ENCODE measurements at places on chromosomes 3 and 15.
A peak's percentile ranks its signal among the peaks of the same experiment; 100 is the strongest.

DNA sequence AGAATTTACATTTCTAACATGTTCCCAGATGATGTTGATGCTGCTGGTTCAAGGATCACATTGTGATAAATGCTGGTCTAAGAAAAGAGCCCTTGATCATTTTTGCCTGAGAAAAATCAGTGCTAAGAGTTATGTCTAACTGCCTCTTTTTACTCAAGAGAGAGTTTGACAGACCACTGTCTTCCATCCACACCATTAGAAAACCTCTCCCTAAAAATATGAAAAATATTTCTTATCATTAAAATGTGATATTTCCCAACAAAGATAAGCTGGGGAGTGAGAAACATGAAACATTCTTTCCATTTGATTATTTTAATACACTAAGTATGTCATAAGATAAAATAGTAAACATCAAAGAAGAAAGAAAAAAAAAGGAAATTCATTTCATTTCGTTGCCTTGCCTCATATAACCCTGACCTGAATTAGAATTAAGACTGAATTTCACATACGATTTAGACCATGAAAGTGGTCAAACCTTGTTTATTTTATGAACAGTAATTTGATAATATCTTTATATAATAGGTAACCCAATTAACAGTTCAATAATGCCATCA, 471.8 kb upstream of the ARHGEF26 start:
- DNase-seq: no peak

GRCh38 chr3:47482366-47482765, 6.6 kb upstream of the SCAP start:
- no peak for DNase-seq

DNA sequence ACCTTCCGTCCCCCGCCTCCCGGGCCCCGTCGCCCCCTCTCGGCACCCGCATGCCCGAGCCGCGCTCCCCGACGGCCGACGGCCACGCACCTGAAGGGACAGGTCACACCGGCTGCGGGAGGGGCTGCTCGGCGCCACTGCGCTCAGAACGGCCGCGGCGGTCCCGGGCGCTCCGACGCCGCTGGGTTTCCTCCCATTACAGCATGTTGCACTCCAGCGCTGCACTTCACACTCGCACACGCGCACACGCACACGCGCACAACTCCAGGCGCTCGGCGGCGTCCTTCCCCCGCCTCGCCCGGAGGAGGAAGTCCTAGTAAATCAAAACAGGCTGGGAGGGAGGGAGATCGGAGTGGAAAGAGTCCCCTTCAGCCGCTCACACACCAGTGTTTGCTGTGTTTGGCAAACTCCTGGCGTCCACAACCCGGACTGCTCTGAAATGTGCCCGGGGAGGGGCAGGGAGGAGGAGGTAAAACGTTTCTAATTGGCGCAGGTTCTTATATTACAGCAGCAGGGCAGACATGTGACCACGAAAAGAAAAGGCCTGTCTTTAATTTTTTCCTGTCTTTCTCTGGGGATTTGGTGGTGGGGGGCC, 76.7 kb upstream of the VGLL4 start:
- DNase-seq: no peak

- no peak for DNase-seq
These were observed 12.9 kb downstream of the SPINT1 start for GRCh38 chr15:40856746-40857145.

GRCh38 chr15:62951481-62951880, 91.1 kb upstream of the TPM1 start:
- DNase-seq: no peak

DNA sequence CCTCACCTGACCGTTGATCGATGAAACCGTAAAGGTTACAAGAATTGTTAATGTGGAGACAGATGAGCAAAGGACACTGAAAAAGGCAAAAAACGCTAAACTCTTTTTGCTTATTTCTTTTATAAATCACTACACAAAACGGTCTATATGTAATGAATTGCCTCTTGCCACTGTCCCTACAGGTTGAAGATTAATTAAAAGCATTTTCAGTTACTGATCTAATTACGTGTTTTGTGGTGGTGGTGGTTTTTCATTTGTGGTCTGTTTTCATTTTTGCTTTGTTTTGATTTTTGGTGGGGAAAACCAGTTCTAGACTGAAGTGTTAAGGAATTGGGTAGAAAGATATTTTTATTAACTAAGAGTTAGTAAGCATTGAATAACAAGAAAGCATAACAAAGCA, 299.2 kb upstream of the LRRN1 start:
- DNase-seq: no peak

GRCh38 chr3:21484057-21484827, 266.8 kb downstream of the ZNF385D start:
- DNase-seq: no peak

DNA sequence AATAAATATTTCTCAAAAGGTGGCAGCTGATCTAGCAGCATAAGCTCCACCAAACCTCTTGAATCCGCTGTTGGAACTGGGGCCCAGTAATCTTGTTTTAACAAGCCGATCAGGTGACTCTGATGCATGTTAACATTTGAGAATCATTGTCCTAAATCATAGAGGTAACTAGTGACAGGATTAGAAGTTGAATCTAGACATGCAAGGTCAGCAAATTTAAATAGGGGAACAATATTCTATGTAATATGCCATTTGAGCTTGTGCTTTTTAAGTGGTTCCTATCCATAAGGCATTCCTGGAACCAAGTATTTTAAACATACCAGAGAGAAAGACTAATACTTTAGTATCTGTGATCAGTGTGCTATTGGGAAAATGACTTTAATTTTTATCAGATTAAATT, 412.8 kb downstream of the PYDC2 start:
- no peak for DNase-seq

DNA sequence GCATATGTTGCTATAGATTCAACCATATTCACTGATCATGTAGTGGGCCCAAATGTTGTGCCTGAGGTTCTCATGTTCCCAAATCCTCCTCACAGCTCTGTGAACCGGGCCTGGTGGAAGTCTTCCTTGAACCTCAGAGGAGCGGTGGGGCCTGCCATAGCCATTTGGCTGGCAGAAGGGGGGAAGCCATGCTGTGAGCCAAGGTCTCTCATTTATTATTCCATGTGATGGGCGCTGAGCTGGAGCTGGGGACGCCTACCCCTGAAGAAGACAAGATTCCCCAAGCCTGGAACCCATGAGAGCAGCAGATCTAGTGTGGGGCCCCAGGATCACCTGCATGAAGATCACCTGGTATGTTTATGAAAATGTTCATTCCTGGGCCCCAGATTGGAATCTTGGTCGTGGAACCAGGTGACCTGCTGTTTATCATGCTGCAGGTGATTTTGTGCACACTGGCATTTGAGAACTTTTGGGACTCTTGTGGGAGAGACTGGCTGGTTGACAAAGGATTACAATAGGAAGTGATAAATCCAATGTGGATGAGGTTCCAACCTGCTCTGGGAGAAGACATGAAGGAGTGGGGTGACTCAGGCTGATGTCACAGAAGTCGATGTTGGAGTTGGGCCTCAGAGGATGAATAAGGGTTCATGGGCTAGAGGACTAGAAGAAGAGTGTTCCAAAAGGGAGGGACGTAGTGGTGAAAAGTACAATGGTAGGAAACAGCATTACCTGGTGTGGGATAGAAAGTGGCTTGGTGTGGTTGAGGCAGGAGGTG, 102.1 kb downstream of the ASB7 start:
- no peak for DNase-seq

- no peak for DNase-seq
These were observed 225.0 kb upstream of the ARHGEF26 start for GRCh38 chr3:153896197-153896596.

GRCh38 chr3:129116482-129116946, 5.1 kb downstream of the RAB43 start:
- no peak for DNase-seq

DNA sequence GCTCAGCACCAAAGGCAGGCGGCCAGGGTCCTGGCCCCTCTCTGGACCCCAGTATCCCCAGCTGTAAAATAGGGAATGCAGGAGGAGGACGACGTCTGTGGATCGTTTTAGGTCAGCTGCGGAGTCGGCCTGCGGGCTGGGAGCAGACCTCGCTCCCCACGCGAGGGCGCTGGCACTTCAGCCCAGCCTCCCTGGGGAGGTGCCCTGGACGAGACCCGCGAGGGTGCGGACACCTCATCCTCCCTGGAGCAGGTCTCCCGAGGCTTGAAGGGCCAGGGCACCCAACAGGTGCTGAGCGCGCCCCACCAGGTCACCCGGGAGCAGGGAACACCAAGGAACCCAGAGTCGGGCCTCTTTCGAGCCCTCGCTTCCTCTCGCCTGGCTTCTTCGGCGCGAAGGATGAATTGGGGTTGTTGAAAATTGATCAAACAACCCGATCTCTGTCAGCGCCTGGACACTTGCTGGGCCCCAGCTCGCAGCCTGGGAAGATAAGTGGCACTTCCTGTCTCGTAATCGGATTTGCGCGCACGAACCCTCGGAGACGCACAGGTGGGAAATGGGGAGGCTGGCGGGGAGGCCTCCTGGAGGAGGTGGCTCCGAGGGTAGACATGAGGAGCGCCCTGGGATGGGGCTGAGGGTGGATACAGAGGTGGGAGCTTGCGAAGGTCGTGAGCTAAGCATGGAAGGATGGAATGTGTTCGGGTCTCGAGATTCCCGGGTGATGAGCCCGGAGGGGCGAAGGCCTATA, 588 bp upstream of the VIPR1 start:
- DNase-seq: peak; percentile 31

- DNase-seq: no peak
These were observed 15.0 kb downstream of the MAPKBP1 start for GRCh38 chr15:41789236-41789635.

GRCh38 chr3:86152620-86153019, 838.3 kb downstream of the VGLL3 start:
- no peak for DNase-seq

DNA sequence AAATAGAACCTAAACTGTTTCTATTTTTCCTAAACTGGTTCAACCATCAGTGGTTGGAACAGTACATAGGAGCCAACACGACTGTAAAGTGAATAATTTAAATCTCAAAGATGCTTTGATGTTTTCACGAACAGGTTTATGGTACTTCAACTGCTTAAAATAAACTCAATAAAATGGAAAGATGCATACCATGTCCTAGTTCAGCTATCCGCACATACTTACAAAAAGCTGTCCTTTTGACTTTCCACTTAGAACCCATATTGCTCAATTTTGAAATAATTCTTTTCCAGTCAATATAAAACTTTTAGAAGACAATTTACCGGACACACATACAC, 902 bp downstream of the CMTM6 start:
- DNase-seq: no peak

- DNase-seq: no peak
These were observed 265.1 kb upstream of the NR2E3 start for GRCh38 chr15:71545223-71545760.

DNA sequence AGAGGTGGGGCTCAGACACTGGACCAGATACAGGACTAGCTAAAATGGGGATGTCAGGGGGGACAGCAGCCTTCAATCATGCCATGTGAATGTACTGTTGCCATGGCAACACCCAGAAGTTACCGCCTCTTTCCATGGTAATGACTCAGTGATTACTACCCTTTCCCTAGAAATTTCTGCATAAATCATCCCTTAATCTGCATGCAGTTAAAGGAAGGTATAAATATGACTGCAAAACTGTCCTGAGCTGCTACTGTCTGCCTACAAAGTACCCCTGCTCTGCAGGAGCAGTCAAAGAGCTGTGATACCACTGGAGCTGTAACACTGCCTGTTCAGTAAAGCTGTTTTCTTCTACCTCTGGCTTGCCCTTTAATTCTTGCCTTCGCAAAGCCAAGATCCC, 168.2 kb downstream of the PEAK1 start:
- DNase-seq: no peak

DNA sequence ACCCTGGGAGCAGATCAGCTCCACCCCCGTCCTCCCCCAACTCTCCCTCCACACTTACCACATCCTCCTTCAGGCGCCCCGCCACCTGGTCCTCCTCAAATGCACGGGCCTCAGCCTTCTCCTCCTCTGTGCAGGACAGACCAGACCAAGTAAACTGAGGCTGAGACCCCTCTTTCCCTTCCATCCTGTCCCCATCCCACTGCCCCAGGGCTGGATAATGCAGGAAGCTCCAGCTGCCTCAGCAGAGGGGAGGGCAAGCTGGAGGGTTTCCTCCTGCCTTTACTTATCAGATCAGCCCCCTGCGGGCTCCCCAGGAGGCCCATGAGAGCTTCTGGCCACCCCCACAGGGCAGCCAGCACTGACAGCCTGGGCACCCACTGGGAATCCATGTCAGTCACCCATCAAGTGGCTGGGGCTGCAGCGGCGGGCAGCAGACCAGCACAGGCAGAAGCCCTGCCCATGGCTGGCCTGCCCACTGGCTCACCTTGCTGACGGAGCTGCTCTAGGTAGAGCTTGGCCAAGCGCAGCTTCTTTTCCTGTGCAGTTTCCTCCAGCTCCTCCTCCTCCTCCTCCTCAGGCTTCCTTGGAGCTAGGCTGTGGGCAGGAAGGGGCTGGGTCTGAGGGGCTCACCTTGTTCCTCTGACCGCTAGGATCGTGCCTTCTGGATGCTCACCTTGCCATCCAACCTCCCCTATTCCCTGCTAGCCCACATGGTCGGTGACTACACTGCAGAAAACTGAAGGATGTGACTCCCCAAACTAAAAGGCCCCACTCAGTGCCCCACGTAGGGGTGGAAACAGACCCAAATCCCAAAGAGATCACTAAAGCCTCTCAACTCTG, 3.9 kb downstream of the RRP9 start:
- DNase-seq: no peak

- no peak for DNase-seq
These were observed 214.6 kb upstream of the UBE2E2 start for GRCh38 chr3:22988566-22988965.

DNA sequence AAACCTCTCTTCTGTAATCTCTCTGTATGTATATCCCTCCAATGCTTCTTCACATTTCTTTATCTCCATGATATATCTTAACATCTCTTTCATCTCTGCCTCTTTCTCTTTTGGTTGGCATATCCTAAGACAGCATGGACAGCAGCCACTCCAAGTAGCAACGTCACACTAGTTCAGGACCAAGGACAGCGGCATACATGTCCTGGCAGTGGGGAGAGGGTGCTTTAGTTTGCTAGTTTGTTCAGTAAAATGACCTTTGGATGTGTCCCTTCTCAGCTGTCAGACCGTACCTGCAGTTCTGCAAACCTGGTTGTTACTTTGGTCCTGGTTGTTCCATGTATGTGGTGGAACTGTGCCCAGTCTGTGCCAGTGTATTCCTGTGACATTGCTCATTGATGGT, 225.6 kb upstream of the ROPN1 start:
- DNase-seq: no peak

DNA sequence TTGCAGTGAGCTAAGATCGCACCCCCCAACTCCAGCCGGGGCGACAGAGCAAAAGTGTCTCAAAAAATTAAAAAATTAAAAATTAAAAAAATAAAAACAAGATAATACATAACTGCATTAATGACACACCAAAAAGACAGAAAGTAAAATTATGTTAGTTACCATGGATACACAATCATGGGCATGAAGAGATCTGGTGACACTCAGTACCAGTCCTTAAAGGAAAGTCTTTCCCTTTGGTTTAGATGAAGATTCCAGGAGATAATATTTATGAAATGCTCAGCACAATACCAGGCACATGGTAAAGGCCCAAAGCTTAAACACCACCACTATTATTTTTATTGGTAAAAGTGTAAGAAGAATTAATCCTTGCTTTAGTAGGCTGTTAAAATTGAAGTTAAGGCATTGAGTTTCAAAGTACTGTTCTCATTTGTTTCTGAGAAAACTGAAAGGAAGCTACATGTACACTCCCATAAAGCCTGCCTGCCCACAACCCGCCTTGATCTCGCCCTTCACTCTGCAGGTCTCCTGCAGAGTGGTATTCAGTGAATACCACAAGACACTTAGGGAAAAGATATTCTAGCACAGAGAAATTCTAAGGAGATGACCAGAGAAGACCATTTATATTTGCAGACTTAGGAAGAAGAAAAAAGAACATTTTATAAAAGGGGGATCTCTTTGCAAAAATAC, 52.3 kb downstream of the SUCLG2 start:
- DNase-seq: no peak

GRCh38 chr15:79339588-79340314, 28.8 kb downstream of the TMED3 start:
- DNase-seq: no peak
